Endothelial cell (in vitro differentiated cells): ENCODE measurements at places on chromosomes 6 and 20. TPM values are rescaled to one million over a fixed set of nuclear protein-coding genes. Genes with fewer than 3 reads are reported as not detected.

DNA sequence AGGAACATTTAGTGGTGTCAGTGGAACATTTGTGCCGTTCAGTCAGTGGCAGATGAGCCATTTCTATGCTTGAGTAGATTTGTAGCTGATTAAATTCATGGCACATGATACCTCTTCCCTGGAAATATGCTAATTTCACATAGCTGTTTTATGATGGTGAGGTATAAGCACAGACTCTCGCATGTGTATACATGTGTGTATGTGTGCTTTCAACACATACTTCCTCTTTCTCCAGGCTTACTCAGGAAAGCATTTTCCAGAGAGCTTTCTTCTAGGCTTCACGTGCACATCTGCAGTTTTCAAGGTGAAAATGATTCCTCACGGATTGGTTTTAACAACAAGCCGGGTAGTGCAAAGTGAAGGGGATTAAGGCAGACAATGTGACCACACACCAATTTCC lies 396.5 kb downstream of the HDGFL1 start:
- H3K4me1 ChIP-seq: peaks cover 6% of the 10 kb centered on the region
- H3K27me3 ChIP-seq: no peaks in the 10 kb centered on the region
- H3K4me3 ChIP-seq: no peak overlapping the region
- H3K27ac ChIP-seq: no peak overlapping the region
- H3K36me3 ChIP-seq: no peaks in the 10 kb centered on the region

GRCh38 chr20:17875106-17875980 lies 93.3 kb downstream of the SNX5 start:
- H3K27ac ChIP-seq: no peak overlapping the region
- H3K27me3 ChIP-seq: peaks cover 6% of the 10 kb centered on the region
- no peaks in the 10 kb centered on the region for H3K36me3 ChIP-seq
- no peak for DNase-seq

GRCh38 chr20:10344953-10345352 lies 89.1 kb downstream of the MKKS start:
- H3K27me3 ChIP-seq: no peaks in the 10 kb centered on the region
- H3K36me3 ChIP-seq: no peaks in the 10 kb centered on the region
- H3K27ac ChIP-seq: no peak overlapping the region
- H3K4me1 ChIP-seq: no peaks in the 10 kb centered on the region
- DNase-seq: no peak
- H3K4me3 ChIP-seq: no peak overlapping the region

DNA sequence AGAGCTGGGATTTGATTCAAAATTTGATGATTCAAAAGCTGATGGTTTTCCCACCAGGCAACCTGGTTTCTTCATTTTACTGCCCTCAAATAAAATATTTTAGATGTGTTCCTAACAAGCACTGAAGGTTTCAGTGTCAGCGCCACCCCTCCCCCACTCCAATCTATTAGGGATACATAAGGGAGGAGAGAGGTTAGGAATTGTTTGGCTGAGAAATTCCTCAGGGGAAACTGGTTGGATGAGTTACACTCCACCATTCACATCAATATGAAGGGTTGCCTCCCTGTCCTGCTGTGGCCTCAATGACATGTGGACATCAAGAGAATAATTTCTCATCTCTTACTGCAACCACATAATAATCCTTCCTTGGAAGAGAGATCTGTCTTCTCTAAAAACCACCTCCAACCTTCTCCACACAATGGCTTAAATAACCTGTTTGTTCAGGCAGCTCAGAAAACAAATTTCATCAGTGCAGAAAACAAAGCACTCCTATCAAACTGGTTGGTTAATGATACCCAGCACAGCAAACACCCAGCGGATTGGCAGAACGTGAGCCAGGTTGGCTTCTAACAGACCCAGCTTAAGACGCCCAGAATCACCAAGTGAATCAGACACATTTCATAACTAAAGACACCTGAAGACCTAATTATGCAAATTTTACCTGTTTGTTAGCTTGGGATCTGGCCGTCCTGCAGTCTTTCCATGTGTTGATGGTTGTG lies 136.0 kb upstream of the SGK1 start:
- H3K36me3 ChIP-seq: no peaks in the 10 kb centered on the region
- DNase-seq: no peak
- no peaks in the 10 kb centered on the region for H3K4me1 ChIP-seq
- no peak overlapping the region for H3K27ac ChIP-seq
- H3K27me3 ChIP-seq: peaks cover 3% of the 10 kb centered on the region

DNA sequence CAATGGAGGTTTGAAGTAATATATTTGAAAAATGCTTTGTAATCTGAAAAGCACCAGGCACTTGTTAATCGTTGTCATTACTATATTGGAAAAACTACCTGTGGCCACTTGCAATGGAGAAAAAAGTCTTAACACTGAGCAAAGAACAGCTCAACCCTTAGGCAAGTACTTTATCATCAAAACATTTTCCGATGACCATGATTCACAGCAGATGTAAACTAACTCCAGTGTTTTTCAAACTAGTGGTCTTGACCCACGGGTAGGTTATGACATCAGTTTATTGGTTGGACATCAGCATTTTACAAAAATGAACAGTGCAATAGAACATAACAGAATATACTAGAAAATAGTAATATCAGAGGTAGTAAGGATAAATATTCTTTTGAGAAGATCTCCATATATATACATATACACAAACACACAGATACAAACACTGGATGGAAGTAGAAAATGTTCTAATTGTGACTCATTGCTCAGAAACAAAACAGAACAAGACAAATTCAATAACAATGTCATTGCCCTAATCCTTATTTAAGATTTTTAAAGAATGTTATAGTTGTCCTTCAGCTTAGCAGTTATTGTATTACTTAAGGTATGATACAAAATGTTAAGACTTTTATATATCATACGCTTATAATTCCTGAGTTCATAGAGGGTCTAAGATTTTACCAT lies 123.0 kb downstream of the PLCB1 start:
- DNase-seq: no peak
- H3K27ac ChIP-seq: no peak overlapping the region
- H3K27me3 ChIP-seq: no peaks in the 10 kb centered on the region
- no peak overlapping the region for H3K4me3 ChIP-seq

GRCh38 chr6:63634630-63635029 lies 972 bp upstream of the PHF3 start:
- peaks cover 19% of the 10 kb centered on the region for H3K4me1 ChIP-seq
- H3K4me3 ChIP-seq: peak overlapping the region; percentile 97
- peaks cover 11% of the 10 kb centered on the region for H3K27me3 ChIP-seq
- H3K27ac ChIP-seq: no peak overlapping the region

DNA sequence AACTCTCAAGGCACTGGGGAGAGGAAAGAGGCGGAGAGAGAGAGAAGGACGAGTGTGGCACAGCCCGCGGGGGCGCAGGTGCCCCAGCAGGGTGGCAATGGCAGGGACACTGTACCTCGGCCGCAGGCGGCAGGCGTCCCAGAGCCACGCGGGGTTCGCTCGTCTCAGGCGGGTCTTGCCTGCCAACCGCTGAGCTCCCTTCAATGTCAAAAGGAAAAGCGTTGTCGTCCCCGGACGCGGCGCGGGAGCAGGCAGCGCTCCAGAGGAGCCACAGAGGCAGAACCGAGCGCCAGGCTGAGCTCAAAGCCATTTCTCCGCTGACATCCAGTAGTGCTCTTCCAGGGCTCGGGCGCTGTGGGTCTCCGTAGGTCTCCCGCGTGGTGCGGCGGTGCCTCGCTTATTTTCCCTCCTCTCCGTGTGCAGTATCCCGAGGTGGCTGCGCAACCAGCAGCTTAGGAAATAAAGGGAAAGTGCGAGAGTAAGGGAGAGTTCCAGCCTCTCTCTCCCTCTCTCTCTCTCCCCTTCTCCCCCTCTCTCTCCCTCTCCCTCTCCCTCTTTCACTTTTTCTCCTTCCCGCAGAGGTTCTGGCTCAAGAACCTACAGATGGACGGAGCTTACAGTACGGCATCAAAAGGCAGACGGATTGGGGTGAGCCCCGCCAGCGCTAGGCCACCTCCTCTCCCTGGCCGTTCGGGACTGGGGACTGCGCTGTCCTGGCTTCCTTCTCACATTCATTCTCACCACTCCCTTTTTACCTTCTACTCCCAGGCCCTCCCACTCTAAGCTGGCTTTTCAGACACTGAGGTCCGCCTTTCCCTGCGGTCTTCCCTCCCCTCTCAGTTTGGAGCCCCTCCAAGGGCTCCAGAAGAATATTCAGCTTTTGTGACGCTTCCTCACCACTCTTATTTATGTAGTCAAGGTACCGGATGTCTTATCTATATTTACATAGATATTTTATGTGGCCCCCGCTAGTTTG lies at the start of gene LAMA4:
TSS of gene LAMA4 (minus strand) at position 727 of the 976 bp plus-strand sequence. CDS start at position 310, 417 bp downstream.
- H3K27me3 ChIP-seq: peaks cover 2% of the 10 kb centered on the region
- H3K4me3 ChIP-seq: peak within 1 kb of the TSS; percentile 88
- peak; percentile 46 for DNase-seq
- H3K36me3 ChIP-seq: no peaks in the 10 kb centered on the region
- peaks cover 21% of the 10 kb centered on the region for H3K4me1 ChIP-seq

DNA sequence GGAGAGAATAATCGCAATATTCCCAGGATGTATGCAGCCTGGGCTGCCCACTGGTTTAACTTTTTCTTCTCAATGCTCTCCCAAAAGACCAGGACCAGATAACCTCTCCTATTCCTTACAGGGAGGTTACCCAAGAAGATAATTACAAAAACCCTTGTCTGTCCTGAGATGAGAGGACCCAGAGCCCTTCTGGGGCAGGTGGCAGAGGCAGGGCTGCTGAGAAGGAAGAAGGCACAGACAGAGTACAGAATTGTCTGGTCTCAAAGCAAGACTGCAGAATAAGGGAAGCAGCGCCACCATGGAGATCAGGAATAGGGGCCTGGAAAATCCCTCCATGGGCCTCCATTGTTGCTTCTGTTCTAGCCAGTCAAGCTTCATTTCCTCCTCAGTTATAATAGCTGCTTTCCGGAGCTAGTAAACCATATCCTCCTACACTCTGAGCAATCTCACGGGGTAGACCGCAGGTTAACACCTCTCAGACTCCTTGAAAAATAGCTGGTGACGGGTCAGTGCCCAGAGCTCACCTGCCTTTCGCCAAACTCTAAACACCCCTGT lies 463 bp upstream of the HLA-DMB start:
- no peak overlapping the region for H3K4me3 ChIP-seq
- peaks cover 23% of the 10 kb centered on the region for H3K4me1 ChIP-seq
- peaks cover 1% of the 10 kb centered on the region for H3K27me3 ChIP-seq
- H3K27ac ChIP-seq: no peak overlapping the region

GRCh38 chr6:11780097-11780428 lies 1.5 kb upstream of the ADTRP start:
- no peak overlapping the region for H3K27ac ChIP-seq
- no peaks in the 10 kb centered on the region for H3K36me3 ChIP-seq
- H3K4me1 ChIP-seq: no peaks in the 10 kb centered on the region
- H3K4me3 ChIP-seq: no peak overlapping the region
- no peak for DNase-seq

- no peaks in the 10 kb centered on the region for H3K4me1 ChIP-seq
- no peak overlapping the region for H3K4me3 ChIP-seq
- H3K36me3 ChIP-seq: no peaks in the 10 kb centered on the region
- H3K27ac ChIP-seq: no peak overlapping the region
- DNase-seq: no peak
Measured at GRCh38 chr20:52434041-52434425, 242.5 kb upstream of the ZFP64 start.

- H3K4me1 ChIP-seq: no peaks in the 10 kb centered on the region
- DNase-seq: no peak
Measured at GRCh38 chr6:160253292-160253691, 5.3 kb downstream of the SLC22A2 start.

DNA sequence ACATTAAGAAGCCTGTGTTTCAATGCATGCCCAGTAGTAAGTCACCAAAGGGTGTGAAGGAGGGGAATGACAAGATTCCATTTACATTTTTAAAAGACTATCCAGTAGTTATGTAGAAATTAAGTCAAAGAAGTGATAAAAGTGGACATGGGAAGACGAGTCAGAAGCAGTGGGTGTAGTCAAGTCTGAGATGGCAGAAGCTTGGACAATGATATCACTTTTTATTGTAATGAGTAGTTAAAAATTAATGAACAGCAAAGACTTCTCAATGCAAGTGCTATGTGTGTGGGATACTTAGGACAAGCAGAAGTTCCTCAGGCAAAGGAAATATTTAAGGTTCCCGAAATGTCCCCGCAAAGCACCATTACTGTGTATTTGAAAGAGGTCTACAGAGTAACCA lies 156.0 kb downstream of the DST start:
- no peaks in the 10 kb centered on the region for H3K27me3 ChIP-seq
- no peaks in the 10 kb centered on the region for H3K4me1 ChIP-seq
- H3K4me3 ChIP-seq: no peak overlapping the region
- DNase-seq: no peak

DNA sequence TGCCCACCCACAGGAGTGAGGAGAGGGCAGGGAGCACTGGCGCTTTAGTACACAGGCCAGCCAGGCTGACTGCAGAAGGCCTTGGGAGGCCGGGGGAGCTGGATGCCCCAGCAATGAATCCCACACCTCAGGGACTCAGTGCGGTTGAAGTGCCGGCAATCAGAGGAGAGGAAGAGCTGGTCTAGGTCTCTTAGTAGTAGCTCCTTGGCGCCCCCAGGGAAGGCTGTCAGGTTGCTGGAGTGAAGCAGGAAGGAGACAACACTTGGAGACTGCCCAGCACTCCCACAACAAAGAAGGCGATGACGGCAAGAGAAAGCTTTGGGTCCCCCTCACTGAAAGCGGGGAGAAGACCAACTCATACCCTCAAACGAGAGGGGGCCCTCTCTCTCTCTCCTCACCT lies 8.3 kb upstream of the TNXB start:
- no peak for DNase-seq
- peaks cover 17% of the 10 kb centered on the region for H3K4me1 ChIP-seq
- H3K27ac ChIP-seq: no peak overlapping the region
- peaks cover 9% of the 10 kb centered on the region for H3K27me3 ChIP-seq
- H3K36me3 ChIP-seq: peaks cover 35% of the 10 kb centered on the region

Gene RAB32
- 37.0 TPM for total RNA-seq
